ENCODE measurements at places on chromosomes 1 and 21.
A peak's percentile ranks its signal among the peaks of the same experiment; 100 is the strongest.

GRCh38 chr1:87268111-87268510 lies 60.6 kb upstream of the LMO4 start:
- DNase-seq: no peak

DNA sequence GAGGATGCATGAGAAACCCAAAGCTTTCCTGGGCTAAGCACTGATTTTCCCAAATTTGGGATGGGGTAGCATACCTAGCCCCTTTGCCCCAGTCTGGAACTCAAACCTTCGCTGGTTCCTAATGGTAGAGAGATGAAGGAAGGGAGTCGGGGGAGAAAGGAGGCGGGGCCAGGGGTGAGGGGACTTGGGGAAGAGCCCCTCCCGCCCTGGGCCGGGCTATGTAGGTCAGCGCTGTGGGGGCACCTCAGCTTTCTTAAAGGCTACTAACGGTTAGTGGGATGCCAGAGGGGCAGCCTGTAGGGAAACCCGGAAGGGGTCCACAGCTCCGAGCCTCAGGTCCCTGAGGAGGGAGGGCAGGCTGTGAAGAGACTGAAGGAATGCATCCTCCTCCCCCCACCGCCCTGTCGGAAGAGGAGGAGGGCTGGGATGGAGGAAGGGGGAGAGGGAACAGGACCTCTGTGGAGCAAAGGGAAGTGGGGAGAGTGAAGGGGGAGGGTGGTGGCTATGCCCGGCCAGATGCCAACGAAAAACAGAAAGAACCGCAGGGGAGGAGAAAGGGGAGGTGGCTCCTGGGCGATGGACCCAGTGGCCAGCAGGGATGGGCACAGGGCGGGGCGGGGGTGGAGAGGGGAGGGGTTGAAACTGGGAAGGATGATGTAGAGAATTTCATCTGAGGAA lies 1.3 kb downstream of the CADM3 start:
- no peak for DNase-seq

GRCh38 chr1:223885614-223886013 lies 39.9 kb upstream of the TP53BP2 start:
- DNase-seq: no peak

DNA sequence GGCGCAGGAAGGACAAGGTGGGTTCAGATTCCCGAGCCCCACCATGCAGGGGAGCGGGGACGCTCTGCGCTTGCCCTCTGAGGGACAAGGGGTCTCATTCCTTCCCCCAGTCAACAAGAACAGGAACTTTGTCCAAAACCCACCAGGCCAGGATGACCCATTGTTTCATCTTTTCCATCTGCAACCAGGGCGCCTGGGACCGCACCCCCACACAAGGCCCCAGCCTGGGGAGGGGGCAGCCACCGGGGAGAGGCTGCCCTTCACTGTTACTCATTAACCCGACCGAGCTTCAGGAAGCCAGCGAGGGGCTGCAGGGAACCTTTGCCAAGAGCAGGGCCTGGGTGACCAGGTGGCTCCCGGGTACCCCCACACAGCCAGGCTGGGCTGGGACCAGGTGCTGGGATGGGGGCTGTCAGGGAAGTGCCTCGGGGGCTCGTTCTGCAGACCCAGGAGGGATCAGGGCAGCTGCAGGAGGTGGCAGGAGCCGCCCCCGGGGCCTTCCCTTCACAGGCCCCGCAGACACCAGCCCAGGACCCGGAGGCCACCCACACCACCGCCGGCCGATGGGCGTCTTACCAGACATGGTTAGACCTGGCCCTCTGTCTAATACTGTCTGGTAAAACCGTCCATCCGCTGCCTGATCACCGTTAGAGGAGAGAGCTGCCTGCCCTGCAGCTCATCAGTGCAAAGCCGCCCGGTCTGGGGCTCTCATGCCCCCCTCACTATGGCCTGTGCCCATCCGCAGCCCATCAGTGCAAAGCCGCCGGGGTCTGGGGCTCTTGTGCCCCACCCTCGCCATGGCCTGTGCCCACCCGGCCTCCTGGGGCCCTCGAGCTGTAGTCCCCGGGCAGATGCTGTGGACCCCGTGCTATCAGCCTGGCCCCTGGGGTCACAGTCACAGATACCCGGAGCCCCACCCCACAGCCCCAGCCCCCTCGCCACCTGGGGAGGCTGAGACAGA lies 4.9 kb upstream of the TTLL10 start:
- no peak for DNase-seq

GRCh38 chr1:7539769-7540175 lies 231.3 kb upstream of the VAMP3 start:
- DNase-seq: peak; percentile 84

GRCh38 chr1:239723776-239724367 lies 337.5 kb downstream of the CHRM3 start:
- no peak for DNase-seq

- DNase-seq: peak; percentile 75
These were observed 248.9 kb upstream of the ADGRL4 start for GRCh38 chr1:79255421-79255820.

- DNase-seq: peak; percentile 15
These were observed 167.3 kb downstream of the FASLG start for GRCh38 chr1:172826096-172826741.

GRCh38 chr1:20168564-20169491 lies 17.1 kb upstream of the UBXN10 start:
- DNase-seq: no peak

- peak; percentile 56 for DNase-seq
These were observed 494.7 kb downstream of the SMYD3 start for GRCh38 chr1:246012341-246012740.

- DNase-seq: no peak
These were observed 25.2 kb downstream of the B3GALT5 start for GRCh38 chr21:39637971-39638240.

DNA sequence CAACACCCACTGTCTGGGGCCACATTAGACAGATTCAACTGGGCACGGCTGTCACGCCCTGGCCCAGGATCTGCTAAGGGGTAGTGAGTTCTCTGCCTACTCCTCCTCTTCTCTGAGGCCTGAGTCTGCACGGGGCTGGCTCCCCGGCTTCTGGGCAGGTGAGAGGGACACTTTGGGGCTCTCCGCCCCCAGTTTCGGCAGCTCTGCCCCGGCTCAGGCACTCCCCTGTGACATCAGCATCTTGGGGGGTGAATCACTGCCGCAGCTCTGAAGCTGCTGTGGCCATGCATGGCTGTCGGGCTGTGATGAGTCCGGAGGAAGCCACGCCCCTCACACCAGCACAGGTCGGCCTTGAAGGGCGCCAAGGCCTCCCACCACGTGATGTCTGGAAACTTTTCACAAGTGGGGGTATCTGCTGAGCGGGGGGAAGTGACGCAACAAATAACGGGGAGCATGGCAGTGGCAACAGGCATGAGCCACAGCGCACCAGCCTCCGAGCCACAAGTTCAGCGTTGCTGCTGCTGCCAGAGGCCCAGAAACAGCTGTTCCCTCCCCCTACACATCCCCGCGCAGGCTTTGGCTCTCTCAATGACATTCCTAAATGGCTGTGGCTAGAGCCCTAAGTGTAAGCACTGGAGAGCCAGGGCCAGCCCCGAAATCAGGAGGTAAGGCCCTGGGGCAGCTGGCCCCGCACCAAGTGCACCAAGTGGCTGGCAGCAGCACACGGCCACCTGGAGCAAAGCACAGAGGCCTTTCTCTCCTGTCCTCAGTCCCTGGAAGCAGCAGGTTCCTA lies 26.3 kb downstream of the ZBTB17 start:
- DNase-seq: no peak

DNA sequence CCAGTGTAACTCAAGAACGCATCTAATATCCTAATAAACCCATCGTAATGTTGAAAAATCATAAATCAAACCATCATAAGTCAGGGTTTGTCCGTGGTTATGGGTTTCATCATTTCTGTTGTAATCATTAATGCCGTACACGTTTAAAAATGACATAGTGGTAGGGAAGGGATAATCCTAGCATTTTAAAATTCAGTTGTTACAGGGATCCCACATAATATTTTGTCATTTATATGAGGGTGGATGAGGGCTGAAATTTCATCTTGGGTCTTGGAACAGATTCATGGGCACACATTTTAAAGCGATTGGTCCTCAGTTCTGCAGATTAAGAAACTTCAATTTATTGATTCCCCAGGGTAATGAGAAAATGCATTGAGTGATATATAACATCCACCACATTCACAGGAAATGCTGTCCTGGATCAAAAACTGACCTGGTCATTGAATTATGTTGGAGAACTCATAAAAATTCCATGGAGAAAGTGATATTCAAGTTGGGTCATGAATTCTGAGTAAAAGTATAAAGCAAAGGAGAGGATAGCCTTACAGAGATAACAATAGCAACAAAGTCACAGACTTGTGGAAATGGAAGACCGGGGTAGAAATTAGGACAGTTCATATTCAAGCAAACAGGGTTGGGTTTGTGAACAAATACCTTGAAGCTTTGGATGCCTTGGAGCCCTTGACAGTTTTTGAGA lies 1527.3 kb upstream of the TPTE start:
- peak; percentile 21 for DNase-seq

DNA sequence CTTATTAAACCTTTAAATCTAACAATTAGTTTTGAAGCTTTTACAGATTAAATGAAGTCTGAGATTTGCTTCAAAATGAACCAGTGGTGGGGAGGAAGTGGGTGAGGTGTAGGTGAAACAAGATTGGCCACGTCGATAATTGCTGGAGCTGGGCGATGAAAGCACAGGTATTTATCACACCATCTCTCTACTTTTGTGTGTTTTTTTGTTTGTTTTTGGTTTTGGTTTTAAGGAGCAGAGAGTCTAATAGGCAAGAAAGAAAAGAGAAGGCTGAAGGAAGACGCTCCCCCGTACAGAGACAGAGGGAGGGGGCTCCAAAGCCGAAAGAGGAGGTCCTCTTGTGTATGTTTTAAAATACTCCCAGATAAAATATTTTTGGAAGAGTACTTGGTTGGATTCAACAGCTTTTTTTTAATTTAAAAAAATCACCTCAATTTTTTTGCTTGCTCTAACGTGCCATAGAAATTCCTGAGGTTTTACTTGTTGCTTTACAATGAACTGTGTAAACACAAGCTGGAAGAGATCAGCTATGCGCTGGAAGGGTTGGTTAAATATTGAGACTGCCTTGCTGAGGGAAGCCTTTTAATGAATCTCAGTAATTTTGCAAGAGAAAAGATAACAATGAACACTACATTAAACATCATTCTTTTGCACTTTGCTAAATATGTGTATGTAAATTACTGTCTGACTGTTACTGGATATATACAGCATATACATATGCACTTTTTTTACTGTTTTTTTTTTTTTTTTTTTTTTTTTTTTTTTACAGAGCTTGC lies 6.7 kb upstream of the LGALS8 start:
- DNase-seq: peak; percentile 19

- DNase-seq: no peak
These were observed 124.1 kb downstream of the OMA1 start for GRCh38 chr1:58422436-58422835.

GRCh38 chr21:41839387-41840000 lies 39.6 kb downstream of the PRDM15 start:
- DNase-seq: no peak

DNA sequence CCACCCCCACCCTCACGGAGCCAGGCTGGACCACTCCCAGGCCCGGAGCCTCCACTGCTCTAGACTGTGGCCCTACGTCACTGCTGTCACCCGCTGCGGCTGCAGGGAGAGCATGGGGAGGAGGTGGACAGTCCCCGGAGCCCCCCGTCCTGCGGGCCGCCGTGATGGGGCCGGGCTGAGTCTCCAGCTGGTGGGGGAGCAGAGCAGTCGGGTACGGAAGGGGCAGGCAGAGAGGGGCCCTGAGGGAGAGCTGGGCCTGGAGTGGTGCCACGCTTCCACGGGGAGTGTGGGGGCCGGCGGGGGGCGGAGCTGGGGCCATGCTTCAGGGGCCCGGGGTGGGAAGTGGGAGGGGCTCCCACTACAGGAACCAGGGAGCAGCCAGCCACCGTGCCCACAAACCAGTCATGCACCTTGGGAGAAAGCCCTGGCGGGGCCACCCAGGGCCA lies 98.9 kb upstream of the KCNK1 start:
- DNase-seq: no peak

DNA sequence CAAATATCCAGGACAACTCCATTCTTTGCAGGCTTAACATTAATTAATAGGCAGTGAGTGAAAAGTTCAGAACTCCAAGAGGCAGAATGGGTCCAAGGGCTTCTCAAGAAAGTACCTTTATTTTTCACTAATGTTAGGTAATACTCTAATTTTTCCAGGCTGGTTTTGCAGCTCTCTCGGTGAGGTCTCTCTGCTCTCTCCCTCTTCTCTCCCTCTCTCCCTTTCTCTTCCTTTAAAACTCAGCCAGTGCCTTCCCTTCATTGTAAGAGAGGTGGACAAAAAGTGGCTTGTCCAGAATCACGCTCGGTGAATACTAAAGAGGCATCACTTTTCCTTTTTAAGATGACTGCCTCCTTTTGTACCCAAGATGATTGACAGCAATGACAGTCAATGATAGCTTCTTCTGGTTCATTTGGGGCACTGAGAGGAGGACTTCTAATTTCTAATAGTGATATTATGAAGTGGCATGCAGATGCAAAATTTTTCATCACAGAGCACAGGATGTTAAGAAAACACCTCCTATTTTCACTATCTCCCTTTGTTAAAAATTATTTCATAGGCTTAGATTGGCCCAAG lies 1.3 kb upstream of the CHI3L1 start:
- DNase-seq: no peak
